ENCODE measurements at places on chromosomes 5 and 9.

DNA sequence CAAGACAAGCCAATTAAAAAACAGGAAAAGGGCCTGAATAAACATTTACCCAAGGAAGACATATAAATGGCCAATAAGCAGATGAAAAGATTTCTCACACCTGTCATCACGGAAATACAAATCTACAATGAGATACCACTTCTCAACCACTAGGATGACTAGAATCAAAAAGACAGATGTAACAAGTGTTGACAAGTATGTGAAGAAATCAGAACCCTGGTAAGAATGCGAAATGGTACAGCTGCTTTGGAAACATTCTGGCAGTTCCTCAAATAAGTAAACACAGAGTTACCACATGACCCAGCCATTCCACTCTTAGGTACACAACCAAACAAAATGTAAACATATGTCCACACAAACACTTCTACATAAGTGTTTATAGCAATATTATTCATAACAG lies 32.5 kb downstream of the LEAP2 start:
- DNase-seq = peak; percentile 25

GRCh38 chr9:5355226-5355625 lies 15.6 kb upstream of the RLN1 start:
- DNase-seq = no peak

GRCh38 chr5:11851965-11852716 lies 52.1 kb downstream of the CTNND2 start:
- no peak for DNase-seq

GRCh38 chr5:172144931-172145869 lies 42.8 kb downstream of the STK10 start:
- DNase-seq = no peak

GRCh38 chr9:83656952-83657351 lies 34.0 kb downstream of the IDNK start:
- no peak for DNase-seq

GRCh38 chr5:56490971-56491468 lies 257.9 kb upstream of the ANKRD55 start:
- peak; percentile 44 for DNase-seq

GRCh38 chr5:51598026-51598425 lies 214.8 kb downstream of the ISL1 start:
- no peak for DNase-seq

- DNase-seq = peak; percentile 44
Observed at GRCh38 chr5:171984748-171985419, 21.6 kb downstream of the FBXW11 start.

DNA sequence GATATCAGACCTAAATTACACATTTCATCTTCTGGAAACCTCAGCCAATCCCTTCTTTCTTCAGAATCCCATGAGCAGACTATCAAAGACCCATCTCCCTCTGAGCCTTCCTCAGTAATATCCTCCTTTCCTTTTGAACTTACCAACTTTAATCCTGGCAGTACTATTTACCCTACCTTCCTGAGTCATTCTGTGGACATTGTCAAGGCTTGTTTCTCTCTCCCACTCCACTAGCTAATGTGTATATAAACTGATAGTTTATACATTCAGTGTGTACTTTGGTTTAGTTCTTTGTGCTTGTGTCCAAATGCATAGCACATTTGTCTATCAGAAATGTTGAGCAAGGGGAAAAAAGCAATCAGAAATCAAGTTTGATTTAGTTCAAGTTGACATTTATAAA lies 568.3 kb downstream of the CSNK1G3 start:
- no peak for DNase-seq

GRCh38 chr9:101727612-101728524 lies 10.6 kb downstream of the GRIN3A start:
- peak; percentile 68 for DNase-seq

GRCh38 chr9:38414040-38414723 lies 10.1 kb downstream of the IGFBPL1 start:
- no peak for DNase-seq

GRCh38 chr5:73028991-73029595 lies 73.3 kb downstream of the FCHO2 start:
- DNase-seq = no peak

GRCh38 chr5:173138707-173139106 lies 5.6 kb upstream of the BNIP1 start:
- DNase-seq = no peak

DNA sequence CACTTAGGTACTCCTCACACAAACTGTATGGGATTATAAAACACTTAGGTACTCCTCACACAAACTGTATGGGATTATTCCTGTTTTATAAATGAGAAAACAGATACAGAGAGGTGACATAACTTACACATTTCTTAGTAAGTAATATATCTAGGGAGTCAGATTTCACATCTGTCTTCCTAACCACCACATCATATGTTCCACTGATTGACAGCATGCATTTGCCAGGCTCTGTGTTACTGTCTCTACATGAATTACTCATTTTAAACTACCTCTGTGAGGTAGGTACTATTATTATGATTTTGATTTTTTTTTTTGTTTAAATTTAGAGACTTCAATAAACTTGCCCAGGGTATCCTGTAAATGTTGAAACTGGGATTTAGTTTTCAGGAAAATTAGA lies 232.7 kb downstream of the CCDC171 start:
- DNase-seq = peak; percentile 7

- DNase-seq = no peak
Observed at GRCh38 chr9:70121818-70122436, 78.3 kb downstream of the MAMDC2 start.

DNA sequence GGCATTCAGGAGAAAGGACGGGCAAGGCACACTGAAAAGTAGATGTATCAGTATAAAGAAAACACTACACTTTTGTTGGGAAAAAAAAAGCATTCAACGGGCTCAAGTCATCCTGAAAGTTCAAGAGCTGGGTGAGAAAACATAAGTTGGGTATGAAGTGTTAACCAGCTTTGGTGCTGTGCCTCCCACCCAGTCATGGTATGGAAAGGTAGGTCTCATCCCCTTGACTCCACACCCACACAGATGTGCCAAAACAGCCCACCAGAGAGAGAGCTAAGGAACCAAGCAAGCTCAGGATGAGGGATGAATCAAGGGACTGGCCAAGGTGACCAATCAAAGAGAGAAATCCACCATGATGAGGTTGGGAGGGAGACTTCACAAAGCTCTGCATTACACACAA lies 54.7 kb downstream of the ESM1 start:
- DNase-seq = no peak

GRCh38 chr5:72654231-72654630 lies 147.0 kb upstream of the ZNF366 start:
- no peak for DNase-seq

- peak; percentile 91 for DNase-seq
Observed at GRCh38 chr5:72231991-72232703, 87.9 kb downstream of the MRPS27 start.

- peak; percentile 6 for DNase-seq
Observed at GRCh38 chr5:145689235-145689634, 145.9 kb downstream of the PRELID2 start.

GRCh38 chr5:53321073-53321472 lies 159.4 kb upstream of the FST start:
- no peak for DNase-seq

DNA sequence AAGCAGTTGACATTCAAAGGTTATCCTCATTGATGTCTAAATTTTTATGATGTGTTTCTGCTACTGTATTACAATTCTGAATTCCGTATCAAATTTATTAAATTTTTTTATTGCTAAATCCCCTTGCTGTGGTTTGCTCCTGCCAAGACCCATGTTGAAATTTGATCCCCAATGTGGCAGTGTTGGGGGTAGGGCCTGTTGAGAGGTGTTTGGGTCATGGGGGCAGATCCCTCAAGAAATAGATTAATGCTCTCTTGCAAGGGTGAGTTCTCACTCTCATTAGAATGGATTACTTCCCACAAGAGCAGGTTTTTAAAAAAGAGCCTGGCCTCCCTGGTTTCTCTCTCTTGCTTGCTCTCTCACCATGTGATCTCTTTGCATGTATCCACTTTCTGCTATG lies 434.5 kb upstream of the POU5F2 start:
- no peak for DNase-seq

- no peak for DNase-seq
Observed at GRCh38 chr5:67921004-67921601, 294.5 kb upstream of the PIK3R1 start.

- peak; percentile 11 for DNase-seq
Observed at GRCh38 chr9:92242260-92243136, 51.0 kb downstream of the IARS1 start.

DNA sequence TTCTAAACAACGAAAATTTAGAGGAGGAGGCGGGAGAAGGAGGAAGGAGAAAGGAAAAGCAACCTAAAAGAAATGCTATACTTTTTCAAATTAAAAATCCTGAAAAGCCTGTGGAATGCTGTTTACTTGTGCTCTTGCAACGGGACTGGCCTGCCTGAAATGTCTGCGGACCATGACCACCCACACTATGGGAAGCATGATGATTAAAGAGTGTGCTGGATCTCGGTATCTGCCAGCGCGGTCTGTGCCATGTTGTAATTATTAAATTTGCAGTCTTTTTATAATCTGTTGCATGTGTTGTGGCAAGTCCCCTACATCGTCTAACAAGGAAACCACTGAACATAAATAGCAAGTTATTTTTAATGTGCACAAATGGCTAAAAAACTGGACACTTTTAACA lies 111.4 kb downstream of the FANCC start:
- DNase-seq = no peak

DNA sequence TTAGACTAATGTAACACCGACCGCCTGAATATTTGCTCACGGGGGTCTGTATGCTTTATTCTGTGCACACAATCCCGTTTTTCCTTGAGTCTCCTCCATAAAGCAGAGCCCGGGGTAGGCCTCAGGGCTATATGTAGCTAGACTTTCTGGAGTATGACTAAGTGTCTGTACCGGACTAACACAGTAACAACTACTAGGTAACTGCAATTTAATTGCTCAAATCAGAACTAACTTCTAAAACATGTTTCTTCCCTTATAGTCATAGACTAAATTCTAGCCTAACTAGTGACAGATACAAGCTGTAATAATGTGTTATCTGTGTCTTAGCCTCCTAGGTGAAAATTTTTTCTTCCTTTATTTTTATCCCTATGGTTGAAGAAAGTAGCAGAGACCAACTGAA lies 2.1 kb downstream of the REEP5 start:
- DNase-seq = no peak

DNA sequence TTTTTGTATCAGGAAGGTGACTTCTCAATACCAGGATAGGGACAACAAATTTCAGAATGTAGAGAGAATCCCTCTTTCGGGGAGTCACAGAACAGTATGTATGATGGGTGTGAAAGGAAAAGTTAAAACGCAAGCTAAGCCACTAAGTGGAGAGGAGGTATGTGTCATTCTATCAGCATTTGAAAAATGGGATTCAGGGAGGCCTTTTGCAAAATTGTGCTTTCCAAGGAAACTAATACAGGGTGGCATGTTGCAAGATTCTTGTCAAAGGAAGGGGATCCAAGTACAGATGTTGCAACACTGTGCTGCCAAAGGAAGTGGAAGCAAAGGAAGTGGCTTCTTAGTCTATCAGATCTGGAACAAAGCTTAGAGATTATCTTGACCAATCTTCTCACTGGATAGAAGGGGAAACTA lies 12.6 kb upstream of the TNIP1 start:
- peak; percentile 73 for DNase-seq

DNA sequence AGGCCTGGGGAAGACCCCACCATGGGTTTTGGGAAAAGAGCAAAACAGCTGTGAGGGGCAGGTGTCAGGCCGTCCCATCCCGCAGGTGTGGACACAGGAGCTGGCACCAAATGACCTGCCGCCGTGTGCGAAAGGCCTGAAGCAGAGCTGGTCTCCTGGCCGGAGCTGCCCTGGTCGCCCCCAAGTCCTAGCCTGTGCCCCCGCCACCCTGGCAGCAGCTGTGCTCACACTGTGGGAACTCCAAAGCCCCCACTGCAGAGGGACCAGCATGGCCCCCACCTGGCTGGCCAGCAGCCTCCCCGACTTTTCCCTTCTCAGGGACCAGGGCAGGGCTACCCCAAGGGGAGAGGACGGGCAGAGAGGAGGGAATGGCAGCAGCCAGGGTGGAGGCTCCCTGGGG lies 88.4 kb downstream of the KCNT1 start:
- no peak for DNase-seq
